Jurkat, Clone E6-1 (cell line): ENCODE measurements at places on chromosomes 13 and 19.

DNA sequence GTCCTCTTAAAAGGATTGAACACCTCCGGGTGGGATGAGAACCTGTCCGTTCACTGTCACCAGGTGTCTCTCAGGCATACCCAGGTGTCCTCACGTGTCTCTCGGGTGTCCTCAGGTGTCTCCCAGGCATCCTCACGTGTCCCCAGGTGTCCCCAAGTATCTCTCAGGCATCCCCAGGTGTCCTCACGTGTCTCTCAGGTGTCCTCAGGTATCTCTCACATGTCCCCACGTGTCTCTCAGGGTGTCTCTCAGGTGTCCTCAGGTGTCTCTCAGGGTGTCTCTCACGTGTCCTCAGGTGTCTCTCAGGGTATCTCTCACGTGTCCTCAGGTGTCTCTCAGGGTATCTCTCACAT lies 33.8 kb downstream of the ATP4B start:
- DNase-seq = no peak

DNA sequence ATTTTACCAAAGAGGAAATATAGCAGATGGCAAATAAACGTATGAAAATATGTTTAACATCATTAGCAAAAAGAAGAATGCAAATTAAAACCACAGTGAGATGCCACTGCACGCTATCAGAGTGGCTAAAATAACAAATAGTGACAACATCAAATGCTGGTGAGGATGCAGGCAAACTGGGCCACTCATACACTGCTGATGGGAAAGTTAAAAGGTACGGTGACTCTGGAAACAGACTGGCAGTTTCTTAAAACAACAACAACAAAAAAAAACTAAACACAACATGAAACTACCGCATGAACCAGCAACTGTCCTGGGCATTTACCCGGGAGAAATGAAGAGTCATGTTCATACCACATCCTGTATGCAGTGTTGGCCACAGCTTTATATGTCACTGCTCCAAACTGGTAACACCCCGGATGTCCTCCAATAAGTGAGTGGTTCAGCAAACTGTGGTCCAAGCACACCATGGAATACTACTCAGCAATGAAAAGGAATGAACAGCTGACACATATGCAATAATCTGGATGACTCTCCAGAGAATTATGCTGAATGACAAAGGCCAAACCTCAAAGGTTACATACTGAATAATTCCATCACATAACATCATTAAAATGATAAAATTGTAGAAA lies 22.3 kb downstream of the EPS15L1 start:
- DNase-seq = peak; percentile 32

DNA sequence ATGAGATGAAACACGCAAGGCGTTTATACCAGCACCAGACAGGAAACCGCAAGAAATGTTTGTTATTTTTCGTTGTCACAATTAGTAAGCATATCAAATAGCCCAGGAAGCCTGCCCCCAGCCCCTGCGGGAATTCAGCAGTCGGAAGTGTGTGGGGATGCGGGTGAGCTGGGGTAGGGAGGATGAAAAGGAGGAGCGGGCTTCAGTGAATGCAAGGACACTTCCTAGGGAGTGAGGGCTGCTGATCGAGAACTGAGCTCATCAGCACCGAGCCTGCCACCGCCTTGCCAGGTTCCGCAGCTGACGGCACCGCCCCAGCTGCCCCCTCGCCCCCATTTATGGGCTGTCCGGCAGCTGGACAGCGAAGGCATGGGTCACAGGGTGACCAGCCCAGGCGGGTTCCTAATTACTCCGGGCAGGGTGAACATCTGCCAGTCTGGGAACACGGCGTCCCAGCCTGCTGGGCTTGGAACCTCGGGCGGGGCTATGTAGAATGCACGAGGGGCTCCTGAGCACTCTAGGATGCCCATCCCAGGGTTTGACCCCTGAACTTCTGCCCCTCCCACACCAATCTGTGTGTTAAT lies 1.6 kb upstream of the BEST2 start:
- no peak for DNase-seq

DNA sequence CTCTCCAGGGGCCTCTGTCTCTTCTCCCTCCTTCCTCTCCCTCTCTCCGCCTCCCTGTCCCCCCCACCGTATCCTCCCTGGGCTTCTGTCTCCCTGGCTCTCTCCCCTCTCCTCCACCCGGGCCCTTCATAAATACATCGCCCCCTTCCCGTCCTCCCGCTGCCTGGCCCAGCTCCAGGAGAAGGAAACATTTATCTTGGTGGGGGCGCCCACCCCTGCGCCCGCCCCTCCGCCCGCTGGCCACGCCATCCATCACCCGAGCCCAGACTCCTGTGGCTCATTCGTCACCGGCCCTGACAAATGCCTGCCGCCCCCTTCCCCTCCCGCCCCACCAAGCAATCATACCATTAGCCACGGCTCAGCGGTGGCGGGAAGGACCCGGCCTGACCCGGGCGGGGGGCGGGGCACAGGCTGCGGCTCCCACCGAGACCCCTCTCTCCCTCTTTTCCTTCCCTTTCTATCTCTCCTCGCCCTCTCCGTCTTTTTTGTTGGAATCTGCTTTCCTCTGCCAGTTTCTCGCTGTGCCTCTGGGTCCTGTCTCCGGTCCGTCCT lies 2.6 kb upstream of the MEIS3 start:
- no peak for DNase-seq

GRCh38 chr13:80386002-80386401 lies 45.1 kb upstream of the SPRY2 start:
- DNase-seq = peak; percentile 80

DNA sequence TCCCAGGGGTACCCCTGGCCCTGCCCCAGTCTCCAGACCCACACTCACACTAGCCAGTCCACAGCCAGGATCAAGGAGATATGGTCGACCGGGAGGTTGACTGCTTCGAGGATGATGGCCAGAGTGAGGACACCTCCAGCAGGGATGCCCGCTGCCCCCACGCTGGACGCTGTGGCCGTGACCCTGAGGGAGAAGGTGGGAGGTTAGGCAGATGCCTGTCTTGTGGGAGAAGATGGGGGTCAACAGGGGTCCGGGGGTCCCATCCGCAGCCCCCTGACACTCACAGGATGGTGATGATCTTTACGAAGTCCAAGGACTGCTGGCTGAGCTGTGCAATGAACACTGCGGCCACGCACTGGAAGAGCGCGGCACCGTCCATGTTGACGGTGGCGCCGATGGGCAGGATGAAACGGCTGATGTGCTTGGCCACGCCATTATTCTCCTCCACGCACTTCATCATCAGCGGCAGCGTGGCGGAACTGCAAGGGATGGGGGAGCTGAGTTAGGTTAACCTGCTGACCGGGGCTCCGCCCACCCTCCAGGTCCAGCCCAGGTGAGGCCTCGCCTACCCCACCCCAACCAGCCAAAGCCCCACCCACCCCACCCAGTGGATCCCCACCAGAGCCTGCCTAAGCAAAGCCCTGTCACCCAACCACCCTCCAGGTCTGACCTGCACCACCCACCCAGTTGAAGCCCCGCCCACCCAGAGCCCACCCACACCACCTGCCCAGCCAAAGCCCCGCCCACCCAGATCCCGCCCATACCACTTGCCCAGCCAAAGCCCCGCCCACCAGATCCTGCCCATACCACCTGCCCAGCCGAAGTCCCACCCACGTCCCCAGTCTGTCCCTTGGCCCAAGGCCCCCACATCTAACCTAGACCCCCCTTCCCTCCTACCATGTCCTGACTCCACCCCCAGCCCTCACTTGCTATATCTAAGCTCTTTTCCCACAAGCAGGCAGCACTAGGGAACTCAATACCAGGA lies 11.2 kb downstream of the SLC1A5 start:
- DNase-seq = no peak

GRCh38 chr13:73481886-73482445 lies 423.2 kb downstream of the KLF5 start:
- no peak for DNase-seq

- DNase-seq = no peak
Measured at GRCh38 chr13:50392977-50393376, 377.7 kb downstream of the KCNRG start.

DNA sequence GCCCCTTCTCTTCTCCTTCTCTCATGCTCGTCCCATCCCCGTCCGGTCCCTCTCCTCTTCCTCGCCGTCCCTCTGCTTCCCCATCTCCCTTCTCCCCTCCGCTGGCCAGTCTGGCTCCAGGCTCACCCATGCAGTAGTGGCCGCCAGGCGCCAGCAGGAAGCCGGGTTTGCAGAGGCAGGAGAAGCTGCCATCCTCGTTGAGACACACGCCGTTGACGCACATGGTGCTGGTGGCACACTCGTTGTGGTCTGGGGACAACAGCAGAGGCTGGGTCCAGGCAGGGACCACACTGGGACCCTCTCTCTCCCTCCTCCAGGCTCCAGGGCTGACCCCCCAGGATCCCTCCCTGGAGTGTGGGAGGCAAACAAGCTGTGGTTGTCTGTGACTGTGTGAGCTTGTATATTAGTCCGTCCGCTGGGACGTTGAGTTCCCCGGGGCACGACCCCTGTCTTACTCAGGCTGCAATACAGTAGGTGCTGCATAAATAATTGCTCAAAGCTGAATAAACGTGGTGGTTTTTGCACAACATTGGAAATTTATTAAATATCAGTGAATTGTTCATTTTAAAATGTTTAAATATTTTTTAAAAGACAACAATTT lies 16.4 kb downstream of the FBN3 start:
- DNase-seq = no peak

DNA sequence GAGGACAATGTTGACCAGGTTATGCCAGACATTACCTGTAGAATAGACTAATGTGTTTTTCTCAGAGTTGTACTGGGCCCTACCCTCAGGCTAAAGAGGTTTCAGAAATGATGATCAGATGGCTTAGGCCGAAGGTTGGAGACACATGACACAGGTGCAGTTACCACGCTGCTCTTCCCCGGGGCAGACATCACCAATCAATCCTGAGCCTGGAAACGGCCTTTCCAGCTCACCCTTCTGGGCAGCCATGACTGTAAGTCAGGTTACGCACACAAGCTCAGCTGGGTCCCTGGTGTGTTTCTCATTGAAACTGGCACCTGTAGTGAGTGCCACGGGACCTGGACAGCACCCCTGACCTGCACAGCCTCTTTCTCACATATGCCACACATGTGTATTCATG lies 299.3 kb downstream of the UQCRFS1 start:
- no peak for DNase-seq

DNA sequence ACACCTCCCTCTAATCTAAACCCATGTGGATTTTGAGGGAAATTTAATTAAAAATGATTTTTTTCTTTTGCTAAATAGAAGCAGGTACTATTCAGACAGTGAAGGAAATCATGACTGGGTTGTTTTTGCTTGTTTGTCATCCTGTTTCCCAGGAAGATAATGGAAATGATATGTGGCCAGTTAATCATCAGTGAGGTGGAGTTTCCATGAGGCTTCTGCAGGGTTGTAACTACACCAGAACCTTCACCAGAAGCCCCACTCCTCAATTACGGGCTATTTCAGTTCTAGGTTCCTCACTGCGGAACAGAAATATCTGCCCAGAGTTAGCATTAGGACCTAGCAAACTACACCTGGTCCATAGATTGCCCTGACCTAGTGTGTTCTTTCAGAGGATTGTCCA lies 394.0 kb downstream of the DLEU7 start:
- no peak for DNase-seq

- no peak for DNase-seq
Measured at GRCh38 chr13:98432638-98433037, 144.3 kb downstream of the STK24 start.

DNA sequence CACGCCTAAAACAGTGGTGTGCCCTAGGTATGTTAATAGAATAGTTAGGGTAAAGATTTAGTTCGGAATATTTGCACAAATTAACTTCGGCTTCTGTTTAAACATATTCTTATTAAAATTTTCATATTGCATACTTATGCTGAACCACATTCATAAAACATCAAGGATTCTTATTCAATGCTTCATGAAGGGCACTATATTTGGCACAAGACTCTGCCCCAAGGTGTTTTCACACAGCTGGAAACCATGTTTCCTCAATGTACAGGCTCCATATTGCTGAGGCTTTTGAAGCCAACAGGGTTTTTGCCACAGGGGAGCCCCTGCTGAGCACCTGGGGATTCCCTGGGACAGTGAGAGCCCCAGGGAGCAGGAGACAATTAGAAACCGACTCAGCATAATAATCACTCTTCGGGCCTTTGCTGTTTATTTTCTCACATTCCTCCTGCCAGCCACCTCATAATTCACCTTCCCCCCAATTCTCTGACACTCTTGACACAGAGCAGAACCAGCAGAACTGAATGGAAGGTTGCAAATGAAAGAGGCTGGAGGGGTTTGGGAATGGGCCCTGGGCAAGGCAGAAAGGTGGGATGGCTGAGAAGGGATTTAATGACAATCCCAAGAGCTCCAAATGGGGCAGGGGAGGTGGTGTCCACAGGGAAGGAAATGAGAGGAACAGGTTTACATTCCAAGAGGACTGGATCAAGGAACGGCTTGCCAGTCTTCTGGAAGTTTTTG lies 72.3 kb upstream of the POMP start:
- DNase-seq = no peak

GRCh38 chr13:73198991-73199411 lies 140.2 kb downstream of the KLF5 start:
- DNase-seq = no peak
